ENCODE measurements at places on chromosomes 13 and 19.
A peak's percentile ranks its signal among the peaks of the same experiment; 100 is the strongest.

GRCh38 chr13:110311443-110312338, 4.6 kb downstream of the COL4A2 start:
- no peak for DNase-seq

DNA sequence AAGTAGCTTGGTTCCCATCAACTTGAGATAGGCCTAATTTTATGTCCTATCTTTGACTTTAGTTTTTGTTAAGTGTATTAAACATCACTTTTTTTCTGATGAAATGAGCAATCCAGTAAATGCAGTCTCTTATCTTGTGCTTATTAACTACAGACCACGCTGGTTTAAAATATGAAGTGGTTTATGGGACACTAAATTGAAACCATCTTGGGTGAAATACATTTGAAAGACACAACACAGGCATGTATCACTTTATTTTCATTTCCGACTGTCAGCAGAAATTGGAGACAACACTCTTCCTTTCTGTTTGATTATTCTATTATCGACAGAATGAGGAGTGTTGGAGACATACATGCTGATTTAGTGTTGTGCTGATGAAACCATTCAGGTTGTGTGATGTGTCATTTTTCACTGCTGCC, 447.7 kb downstream of the GPC6 start:
- DNase-seq: no peak

DNA sequence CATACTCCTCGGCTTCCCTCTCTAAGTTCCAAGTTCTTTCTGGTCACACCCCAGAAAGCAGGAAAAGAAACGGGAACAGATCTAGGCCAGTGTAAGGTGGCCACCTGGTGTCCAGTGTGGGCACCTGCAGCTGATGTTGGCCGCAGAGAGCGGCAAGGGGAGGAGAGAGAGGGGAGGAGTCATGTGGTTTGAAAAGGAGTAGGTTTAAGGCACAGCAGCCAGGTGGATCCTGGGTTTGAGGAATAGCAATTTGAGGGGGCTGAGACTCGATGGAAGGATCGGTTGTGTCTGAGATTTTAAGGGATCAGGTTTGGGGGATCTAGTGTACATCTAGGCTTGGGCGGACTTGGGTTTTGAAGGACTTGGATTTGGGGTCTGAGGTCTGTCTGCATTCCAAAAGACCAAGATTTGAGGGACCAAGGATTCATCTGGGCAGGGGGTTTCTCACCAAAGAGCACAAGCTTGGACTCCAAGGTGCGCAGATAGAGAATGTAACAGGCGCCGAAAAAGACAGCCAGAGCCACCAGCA, 1.2 kb downstream of the RABAC1 start:
- peak; percentile 89 for DNase-seq

- no peak for DNase-seq
Observed at GRCh38 chr19:2144190-2144589, 7.2 kb downstream of the AP3D1 start.

DNA sequence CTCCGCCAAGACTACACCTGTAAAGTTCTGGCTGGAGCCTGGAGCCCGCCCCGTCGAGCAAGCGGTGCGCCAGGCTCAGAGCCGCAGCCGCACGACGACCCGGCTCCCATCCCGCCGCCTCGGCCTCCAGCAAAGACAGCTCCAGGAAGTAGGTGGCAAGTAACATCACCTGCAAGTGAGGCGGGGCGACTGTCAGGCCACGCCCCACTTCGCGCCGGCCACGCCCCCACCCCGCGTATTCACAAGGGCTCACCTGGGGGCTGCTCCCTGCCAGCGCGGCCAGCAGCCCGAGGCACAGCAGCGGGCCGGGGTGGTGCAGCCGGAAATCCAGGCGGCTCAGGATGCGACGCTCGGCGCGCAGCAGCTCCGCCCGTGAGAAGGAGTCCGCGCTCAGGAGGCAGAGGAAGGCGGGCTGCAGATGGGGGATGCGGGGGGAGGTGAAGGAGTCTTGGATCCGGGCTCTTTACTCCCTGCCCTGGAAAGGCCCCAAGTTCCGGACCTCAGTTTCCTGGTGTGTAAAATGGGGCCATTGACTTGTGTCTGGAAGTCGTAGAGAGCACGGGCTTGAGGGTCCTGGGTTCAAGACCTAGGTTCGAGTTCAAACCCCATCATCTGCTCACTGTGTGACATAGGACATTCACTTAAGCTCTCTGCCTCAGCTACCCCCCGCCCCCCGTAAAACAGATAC, 3.2 kb downstream of the CCNP start:
- no peak for DNase-seq

DNA sequence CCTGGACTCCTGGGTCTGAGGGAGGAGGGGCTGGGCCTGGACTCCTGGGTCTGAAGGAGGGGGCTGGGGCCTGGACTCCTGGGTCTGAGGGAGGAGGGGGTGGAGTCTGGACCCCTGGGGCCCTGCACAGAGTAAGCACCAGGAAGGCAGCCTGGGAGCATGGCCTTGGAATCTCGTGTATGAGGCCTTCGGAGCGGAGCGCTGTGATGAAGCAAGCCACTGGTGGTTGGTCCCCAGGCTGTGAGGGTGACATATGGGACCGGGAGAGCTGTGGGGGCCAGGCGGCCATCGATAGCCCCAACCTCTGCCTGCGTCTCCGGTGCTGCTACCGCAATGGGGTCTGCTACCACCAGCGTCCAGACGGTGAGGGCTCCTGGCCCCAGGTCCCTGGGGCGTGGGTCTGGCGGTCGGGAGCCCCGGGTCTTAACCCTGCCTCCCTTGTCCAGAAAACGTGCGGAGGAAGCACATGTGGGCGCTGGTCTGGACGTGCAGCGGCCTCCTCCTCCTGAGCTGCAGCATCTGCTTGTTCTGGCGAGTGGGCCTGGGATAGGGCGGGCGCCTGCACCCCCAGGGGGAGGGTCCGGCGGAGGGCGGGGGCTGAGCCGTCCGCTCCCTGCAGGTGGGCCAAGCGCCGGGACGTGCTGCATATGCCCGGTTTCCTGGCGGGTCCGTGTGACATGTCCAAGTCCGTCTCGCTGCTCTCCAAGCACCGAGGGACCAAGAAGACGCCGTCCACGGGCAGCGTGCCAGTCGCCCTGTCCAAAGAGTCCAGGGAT, 918 bp downstream of the TMEM190 start:
- DNase-seq: no peak

DNA sequence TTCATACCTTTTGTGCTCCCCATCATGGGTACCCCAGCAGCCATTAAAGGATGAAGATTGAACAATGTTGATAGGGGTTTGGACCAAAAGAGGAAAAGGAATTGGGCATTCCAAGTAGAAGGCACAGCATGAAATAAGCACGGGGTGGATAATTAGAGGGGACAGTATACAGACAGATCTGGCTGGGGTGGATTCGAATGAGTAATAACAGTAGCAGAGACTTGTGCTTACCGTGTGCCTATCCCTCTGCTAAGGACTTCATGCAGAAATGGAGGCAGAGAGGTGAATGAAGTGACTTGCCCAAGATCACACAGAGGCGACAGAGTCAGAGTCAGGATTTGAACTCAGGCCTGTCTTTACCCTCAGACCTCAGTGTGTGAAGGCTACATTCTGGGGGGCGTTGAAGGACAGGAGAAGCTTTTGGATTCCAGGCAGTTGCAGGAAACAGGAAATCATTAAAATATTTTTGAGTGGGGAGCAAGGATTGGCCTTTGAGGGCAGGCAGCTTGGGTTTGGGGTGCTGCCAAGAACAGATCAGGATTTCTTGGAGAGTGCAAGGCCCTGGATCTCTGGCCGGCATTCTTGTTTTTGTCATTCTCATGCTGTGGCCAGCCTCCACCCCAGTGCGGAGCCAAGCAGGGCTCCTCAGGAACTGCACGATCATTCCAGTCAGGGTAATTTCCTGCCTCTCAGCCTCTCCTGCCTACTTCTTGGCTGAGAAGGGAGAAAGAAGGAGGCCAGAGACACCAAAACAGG, 18.7 kb downstream of the PAF1 start:
- DNase-seq: peak; percentile 95

- DNase-seq: peak; percentile 61
Observed at GRCh38 chr13:99658261-99658991, 157.2 kb downstream of the TM9SF2 start.

DNA sequence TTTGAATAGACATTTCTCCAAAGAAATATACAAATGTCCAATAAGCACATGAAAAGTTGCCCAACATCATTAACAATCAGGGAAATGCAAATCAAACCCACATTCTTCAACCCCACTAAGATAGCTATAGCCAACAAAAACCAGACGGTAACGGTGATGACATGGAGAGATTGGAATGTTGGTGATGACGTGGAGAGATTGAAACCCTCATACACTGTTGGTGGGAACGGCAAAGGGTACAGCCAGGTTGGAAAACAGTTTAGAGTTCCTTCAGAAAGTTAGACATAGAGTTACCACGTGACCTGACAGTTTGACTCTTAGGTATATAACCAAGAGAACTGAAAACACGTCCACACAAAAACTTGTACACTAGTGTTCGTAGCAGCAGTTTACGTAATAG, 48.1 kb downstream of the TNFRSF19 start:
- DNase-seq: peak; percentile 96

DNA sequence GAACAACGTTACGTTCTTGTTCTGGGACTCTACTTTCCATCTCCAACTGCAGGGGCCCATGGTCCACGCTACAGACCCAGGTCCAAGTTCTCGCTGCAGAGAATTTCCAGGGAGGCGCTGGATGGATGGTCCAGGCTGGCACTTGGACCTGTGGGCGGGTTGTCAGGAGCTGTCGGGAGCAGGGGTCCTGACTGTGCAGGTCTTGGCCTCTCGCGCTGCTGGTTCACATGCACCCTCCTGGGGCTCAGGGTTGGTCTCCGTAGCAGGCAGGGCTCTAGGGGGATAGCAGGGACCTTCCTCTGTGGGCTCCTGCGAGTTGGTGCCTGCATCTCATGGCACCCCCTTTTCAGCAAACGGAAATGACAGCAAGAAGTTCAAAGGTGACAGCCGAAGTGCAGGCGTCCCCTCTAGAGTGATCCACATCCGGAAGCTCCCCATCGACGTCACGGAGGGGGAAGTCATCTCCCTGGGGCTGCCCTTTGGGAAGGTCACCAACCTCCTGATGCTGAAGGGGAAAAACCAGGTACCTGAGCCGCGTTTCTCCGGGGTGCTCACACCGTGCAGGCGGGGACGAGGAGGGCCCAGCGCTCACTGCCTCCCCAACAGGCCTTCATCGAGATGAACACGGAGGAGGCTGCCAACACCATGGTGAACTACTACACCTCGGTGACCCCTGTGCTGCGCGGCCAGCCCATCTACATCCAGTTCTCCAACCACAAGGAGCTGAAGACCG, 6.6 kb downstream of the PTBP1 start:
- DNase-seq: no peak

GRCh38 chr13:32663660-32664059, 77.4 kb downstream of the PDS5B start:
- no peak for DNase-seq

GRCh38 chr13:84823528-84823927, 941.3 kb upstream of the SLITRK1 start:
- no peak for DNase-seq

GRCh38 chr19:18503971-18504885, 17.6 kb downstream of the ELL start:
- no peak for DNase-seq

GRCh38 chr13:78650717-78651083, 8.3 kb downstream of the OBI1 start:
- no peak for DNase-seq

- no peak for DNase-seq
Observed at GRCh38 chr19:30235946-30236345, 136.2 kb upstream of the ZNF536 start.

GRCh38 chr19:33054623-33055022, 10.1 kb downstream of the RHPN2 start:
- DNase-seq: peak; percentile 82

DNA sequence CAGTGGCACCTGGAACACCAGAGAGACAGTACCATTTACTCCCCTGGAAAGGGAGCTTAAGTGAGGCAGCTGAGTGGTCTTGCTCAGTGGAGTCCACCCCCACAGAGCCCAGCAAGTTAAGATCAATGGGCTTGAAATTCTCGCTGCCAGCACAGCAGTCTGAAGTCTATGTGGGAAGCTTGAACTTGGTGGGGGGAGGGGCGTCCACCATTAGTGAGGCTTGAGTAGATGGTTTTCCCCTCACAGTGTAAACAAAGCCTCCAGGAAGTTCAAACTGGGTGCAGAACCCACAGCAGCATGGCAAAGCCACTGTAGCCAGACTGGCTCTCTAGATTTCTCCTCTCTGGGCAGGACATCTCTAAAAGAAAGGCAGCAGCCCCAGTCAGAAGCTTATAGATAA, 30.3 kb upstream of the CEACAM4 start:
- DNase-seq: no peak

- peak; percentile 89 for DNase-seq
Observed at GRCh38 chr13:36193151-36193855, 21.1 kb downstream of the SOHLH2 start.

- peak; percentile 47 for DNase-seq
Observed at GRCh38 chr13:51520524-51520923, 63.7 kb upstream of the WDFY2 start.

- no peak for DNase-seq
Observed at GRCh38 chr13:99250982-99251825, 7.0 kb downstream of the GPR18 start.

- no peak for DNase-seq
Observed at GRCh38 chr13:60924856-60925255, 490.8 kb downstream of the PCDH20 start.

- DNase-seq: no peak
Observed at GRCh38 chr13:108425056-108425455, 155.5 kb downstream of the TNFSF13B start.

DNA sequence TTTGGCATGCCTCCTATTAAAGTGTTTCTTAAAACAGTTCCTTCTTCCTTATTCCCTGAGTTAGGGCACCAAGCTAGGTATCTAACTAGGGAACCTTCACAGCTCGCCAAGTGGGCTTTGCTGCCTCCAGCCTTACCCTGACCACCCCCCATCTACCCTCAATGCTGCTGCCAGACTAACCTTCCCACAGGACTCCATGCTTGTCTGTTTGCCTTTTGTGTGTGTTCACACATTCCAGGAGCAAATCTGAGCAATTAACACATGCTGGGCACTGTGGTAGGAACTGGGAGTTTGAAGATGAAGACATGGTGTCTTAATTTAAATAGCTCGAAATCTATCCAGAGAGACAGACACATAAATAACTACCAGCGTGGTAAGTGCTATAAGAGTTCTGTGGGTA, 185.2 kb downstream of the MZT1 start:
- no peak for DNase-seq

DNA sequence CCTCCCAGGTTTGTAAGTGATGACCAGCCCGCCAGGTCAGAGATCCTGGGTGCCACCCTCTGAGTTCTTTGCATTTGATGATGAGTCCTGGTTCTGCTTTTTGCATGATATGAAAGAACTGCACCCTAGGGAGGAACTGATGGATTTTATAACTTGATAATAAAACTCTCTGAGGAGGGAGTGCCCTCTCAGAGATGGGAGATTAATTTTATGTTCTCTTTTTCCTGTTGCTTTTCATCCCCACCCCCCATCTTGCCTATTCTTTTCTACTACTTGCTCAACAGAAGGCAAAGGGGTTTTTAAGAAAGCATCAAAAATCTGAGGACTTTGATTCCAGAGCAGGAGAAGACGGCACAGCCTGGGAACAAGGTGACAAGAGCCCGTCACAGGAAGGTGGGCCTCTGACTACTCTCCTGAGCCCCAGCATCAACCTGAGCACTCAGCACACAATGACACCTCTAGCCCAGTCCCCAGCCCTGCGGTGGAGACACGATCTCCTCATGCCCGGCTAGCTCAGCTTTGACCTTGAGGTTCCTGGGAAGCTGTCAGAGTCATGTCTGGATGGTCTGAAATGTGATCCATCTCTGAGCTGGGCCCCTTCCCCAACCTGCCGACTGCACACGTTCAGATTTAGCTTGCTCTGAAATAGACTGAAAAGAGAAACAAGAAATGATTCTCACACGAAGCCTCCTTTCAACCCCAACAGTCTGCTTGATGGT, 69.1 kb downstream of the SIAH3 start:
- no peak for DNase-seq

GRCh38 chr13:101631395-101631794, 178.9 kb downstream of the ITGBL1 start:
- no peak for DNase-seq
